Stimulated activated CD8-positive, alpha-beta memory T cell treated with anti-CD3 and anti-CD28 coated beads, Interleukin-7, amount 100 ng/mL, for 4 hours (primary cell): ENCODE measurements at places on chromosomes 2 and 18.

GRCh38 chr18:48946329-48946835, 4.4 kb downstream of the SMAD7 start:
- DNase-seq: no peak

GRCh38 chr18:72336786-72337185, 207.4 kb downstream of the CBLN2 start:
- no peak for DNase-seq

- DNase-seq: no peak
These were observed 108.2 kb upstream of the RAB12 start for GRCh38 chr18:8501044-8501443.

GRCh38 chr2:158103411-158104012, 1.8 kb downstream of the UPP2 start:
- no peak for DNase-seq

DNA sequence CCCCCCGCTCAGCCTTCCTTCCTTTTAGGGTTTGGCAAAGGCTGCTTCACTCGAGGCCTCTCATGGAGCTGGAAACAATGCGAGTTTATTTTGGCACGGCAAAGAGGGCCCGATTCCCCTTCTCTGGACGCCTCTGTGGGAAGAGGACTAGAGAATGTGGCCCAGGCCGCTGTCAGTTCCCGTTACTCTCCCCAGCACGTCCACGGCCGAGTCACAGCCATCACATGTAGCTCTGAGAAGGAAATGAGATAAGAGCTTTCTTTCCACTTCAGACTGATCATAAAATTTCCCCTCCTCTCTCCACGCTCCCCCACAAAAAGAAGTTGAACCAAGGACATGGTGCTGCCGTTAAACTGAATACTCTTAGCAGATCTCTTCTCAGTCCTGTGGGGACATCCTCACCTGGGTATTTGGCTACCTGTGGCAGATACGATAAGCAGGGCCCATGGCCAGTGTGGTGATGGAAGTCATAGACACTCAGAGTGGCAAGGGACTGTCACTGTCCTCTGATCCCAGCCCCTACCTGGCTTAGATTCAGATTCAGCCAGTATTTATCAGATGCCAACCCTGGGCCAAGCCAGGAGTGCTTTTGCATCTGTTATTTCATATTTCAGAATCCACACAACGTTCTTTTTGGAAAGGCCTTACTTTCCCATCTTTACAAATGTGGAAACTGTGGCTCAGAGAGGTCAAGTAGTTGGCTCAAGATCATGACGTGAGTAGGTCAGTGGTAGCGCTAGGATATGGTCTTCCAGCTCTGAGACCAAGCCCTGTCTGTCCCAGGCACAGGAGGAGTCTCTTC, 101.2 kb downstream of the MCFD2 start:
- no peak for DNase-seq

- DNase-seq: no peak
These were observed 197.0 kb downstream of the HRH4 start for GRCh38 chr18:24657444-24657842.

GRCh38 chr18:50820901-50821520, 1.2 kb upstream of the MRO start:
- DNase-seq: no peak

DNA sequence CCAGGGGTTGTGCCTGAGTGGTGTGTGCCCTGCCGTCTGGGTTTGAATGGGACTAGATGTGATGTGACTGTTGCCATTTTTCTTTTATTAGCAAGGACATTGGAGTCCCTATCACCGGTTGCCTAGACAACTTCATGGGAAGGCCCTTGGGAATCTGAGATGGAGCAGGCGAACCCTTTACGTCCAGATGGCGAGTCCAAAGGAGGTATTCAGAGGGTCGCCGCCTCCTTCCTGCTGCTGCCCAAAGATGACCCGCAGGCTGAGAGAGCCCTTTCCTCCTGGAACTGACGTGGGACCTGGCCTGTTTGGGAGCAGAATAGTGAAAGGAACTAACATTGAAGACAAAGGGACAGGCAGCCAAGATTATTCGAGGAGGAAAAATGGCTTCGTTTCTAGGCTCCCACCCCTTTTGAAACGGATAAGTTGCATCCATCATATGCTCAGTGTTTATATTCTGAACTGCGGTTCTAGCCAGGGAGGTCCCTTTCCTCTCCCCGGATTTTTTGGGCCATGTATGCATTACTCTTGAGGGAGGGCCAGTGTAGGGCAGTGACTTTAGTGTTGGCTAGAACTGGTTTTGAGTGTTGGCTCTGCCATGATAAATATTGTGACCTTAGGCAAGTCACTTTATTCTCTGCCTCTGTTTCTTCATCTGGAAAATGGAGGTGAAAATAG, 673 bp downstream of the CENPO start:
- no peak for DNase-seq

- DNase-seq: no peak
These were observed 206.5 kb upstream of the SH3BP4 start for GRCh38 chr2:234745347-234745746.

- no peak for DNase-seq
These were observed 20.7 kb upstream of the CXCR1 start for GRCh38 chr2:218187296-218188015.

- DNase-seq: no peak
These were observed 143.5 kb upstream of the LMAN1 start for GRCh38 chr18:59502274-59503175.

GRCh38 chr2:30737326-30737610, 70.0 kb downstream of the CAPN13 start:
- DNase-seq: no peak

- no peak for DNase-seq
These were observed 98.3 kb upstream of the SPRED2 start for GRCh38 chr2:65530547-65531320.

DNA sequence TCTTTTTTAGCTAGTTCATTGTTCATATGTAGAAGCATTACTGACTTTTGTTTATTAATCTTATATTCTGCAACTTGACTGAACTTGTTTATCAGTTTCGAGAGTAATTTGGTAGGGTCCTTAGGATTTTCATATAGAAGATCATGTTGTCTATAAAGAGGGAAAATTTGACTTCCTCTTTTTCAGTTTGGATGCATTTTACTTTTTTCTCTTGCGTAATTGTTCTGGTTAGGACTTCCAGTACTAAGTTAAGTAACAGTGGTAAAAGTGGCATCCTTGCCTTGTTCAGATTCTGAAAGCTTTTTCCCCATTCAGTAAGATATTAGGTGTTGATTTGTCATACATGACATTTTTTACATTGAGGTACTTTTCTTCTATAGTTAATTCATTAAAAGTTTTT, 726.0 kb downstream of the KCNJ3 start:
- no peak for DNase-seq

DNA sequence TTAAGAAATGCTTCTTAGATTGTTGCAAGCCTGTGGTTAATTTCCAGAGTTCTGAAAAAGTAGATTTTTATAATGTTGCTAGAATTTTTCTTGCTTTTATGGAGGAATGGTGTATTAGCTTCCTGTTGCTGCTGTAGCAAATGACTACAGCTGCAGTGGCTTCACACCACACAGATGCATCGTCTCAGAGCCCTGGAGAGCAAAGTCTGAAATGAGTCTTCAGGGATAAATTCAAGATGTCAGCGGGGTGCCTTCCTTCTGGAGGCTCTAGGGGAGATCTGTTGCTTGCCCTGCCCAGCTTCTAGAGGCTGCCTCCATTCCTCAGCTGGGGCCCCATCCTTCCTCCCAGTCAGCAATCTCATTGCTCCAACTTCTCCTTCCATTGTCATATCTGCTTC, 187.8 kb downstream of the ZNF516 start:
- DNase-seq: no peak

DNA sequence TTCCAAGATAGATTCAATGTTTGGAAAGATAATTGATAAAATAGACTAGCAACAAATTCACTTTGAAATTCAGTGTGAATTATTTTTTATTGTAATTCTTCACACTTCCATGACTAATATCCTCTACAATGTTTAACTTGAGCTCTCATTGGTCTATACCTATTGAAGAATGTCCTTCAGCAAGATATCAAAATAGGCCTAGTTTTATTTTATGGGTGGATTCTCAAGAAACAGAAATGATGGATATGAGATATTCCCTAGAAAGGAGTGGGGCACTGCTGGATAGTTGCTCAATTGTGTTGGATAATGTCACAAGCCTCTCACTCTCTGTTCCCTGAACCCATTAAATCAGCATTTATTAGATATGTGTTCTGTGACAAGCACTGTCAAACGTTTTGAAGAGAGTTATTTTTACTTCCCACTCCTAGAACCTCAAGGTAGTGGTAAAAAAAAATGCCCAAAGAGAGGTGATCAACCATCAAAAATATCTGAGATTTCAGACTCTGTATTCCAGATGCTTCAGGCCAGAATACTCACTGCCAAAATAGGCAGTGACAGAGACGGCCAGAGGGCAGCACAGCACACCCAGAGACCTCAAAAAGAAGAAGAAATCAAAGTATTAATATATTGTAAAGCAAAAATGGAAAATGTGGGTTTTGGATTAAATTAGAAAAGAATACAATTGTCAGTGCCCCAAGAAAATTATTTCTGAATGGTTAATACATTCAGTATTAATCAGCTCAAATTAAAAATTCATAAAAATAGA, 87.5 kb downstream of the TRIB2 start:
- no peak for DNase-seq

GRCh38 chr2:85423525-85423924, 5.0 kb downstream of the SH2D6 start:
- no peak for DNase-seq

GRCh38 chr2:240155048-240155744, 14.7 kb upstream of the OTOS start:
- no peak for DNase-seq

DNA sequence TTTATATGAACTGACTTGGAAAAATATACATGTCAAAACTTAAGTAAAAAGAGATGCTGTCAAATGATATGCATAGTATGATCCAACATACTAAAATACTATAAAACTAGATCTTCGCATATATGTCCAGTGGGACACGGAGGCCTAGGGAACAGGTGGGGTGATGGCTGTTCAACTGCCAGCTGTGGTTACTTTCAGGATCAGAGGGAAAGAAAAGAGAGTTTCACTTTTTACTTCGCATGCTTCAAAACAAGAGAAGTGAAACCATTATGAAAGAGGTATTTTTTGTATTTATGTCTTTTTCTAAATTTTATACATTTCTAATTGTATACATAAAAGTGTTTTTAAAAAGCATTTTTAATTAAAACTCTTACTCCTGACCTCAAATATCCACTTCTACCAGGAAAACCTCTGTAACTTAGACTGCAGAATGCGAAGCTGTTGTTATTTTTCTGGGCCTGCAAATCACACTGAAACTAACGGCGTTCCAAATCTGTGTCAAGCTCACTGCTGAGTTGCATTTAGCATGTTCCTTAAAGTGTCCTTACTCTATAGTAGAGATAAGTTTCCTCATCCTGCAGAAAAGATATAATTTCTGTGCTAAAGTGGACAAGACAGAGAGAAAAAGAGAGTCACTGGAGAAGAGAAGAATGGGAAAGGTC, 97.8 kb upstream of the SLC35G4 start:
- DNase-seq: no peak

GRCh38 chr2:137824501-137824900, 139.8 kb upstream of the HNMT start:
- no peak for DNase-seq

GRCh38 chr2:141957321-141957720, 173.5 kb downstream of the LRP1B start:
- DNase-seq: no peak

- DNase-seq: no peak
These were observed 13.2 kb downstream of the BMP10 start for GRCh38 chr2:68857855-68858456.

DNA sequence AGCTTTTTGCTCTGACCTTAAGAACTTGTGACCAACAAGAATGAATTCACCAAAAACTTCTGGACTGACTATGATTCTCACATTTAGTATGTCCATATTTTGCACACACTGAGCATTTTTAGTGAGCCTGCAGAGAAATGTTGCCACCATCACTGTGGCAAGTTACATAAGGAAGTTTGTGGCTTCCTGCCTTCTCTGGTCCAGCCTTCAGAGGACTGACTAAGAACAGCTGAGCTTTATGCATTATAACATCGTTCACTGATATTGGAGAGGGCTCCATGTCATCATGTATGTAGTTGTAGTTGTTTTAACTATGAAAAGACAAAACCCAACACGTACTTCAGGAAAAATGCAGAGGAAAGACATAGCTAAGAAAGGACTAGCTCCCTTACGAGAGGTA, 218.0 kb upstream of the CRIM1 start:
- DNase-seq: no peak

DNA sequence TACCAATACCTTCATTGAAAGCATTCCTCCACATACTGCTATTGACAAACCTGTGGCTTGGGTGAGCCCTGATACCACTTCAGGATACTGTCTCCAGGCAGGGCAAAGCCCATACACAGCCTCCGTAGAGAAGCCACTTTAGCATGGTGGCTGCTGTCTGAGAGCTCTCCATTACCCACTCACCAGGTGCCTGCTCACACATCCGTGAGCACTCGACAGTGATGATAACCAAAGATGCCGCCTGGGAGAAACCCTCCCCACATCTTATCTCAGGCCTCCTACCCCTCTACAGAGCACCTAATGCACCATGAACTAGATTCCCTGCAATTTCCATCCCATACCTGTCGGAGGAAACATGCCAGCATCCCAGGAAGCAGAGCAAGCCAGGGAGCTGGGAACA, 57.6 kb upstream of the KLHL29 start:
- no peak for DNase-seq

DNA sequence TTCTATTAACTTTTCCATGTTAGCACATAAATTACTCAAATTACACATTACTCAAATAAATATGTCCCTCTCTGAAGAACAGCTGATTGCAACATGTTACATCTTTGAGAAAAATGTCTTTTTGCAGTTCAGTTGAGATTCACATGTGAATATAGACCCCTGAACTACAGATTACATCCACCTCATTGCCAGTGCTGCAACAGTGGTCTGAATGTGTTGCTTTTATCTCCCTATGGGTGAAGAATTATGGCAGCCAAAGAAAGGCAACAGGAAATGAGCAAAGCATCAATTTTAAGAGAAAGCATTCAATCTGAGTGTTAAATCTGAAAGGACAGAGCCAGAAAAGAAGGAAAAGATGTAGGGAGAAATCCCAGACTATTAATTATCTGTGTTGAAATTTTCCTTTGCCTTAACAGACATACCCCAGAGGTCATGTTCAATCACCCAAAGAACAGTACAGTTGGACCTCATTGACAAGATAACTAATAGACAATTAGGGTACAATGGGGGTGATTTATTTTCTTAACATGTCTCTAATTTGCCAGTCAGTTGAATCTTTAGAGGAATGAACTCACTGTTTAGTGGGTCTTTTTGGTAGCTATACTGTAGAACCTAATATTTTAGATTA, 620.2 kb downstream of the CPS1 start:
- no peak for DNase-seq

- no peak for DNase-seq
These were observed 848 bp downstream of the VRK2 start for GRCh38 chr2:58047373-58047935.

DNA sequence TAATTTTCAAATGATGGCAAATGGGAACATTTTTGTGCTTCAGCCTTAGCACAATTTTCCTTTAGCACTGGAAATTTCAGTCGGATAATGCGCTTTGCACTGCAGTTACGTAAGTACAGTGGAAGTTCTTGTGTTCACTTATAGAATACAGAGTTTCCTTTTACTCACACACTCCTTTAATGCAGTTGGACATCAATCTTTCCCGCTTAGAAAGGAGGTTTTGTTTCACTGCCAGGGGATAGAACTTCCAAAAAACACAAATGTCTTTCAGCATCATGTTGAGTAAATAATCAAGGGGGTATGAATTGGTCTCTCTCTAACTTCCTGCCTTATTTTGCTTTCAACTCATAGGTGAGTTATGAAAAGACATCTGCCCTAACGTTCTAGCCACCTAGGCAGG, 63.2 kb downstream of the TGFA start:
- no peak for DNase-seq
